ENCODE measurements at places on chromosomes 13 and 19.

- no peak for DNase-seq
These were observed 3.8 kb upstream of the ZNF626 start for GRCh38 chr19:20664901-20665781.

DNA sequence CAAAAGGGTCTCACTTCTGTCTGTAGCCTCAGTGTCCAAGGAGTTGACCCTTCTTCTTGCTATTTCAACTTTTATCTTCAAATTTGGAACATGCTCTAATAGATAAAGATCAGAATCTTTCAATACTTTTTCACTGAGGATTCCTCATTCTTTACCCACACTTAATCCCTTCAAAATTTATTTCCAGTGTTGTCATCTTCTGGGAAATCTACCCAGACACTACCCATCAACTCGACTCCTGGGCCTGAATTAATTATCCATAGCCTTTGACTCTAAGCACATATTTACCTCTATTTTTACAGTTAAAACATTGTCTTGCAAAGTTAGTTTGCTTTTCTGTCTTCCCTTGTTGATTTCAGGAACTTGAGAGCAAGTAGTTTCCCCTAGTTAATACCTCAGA is 1022.5 kb downstream of the PCDH9 start:
- DNase-seq, result no peak

- DNase-seq, result no peak
These were observed 6.2 kb downstream of the RNU6-9 start for GRCh38 chr19:899336-900042.

DNA sequence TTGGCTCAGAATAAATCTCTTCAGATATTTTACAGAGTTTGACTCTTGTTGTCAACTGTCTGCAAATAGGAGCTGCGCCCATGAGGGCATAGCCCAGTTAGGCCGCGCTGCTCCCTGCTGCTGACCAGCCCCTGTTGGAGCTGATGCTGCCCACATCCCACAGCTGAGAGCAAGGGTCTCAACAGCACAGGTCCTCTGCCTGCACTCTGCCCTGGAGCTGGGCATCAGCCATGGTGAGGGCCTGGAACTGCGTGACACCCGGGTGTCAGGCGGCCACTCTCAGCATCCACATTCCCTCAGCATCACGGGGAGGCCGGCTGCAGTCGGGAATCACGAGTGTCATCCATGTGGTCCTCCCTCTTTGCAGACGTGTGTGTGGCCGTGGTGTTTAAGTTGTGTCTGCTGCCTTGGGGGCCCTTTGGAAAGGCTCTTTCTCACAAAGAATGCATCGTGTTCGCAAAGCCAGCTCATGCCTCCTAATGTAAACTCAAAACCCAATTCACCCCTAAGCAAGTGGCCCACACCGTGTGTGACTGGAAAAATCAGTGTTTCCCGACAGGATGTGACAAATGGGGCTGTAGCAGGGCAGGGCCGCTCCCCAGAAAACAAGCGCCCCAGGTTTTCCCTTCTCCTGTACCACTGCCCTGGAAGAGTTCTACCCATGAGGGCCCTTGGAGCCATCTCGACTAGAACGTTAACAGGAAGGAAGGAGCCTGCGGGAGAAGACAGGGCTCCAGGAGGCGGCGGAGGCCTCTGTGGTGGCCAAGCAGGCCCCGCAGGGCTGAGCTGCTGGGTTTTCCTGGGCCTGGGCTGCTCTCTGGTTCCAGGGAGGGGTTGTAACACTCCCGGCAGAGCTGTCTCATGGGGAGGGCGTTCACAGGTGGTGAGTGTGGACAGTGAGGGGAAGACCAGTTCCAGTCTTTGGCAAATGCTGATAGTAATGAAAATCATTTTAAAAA is 20.3 kb downstream of the ATP11A start:
- no peak for DNase-seq

DNA sequence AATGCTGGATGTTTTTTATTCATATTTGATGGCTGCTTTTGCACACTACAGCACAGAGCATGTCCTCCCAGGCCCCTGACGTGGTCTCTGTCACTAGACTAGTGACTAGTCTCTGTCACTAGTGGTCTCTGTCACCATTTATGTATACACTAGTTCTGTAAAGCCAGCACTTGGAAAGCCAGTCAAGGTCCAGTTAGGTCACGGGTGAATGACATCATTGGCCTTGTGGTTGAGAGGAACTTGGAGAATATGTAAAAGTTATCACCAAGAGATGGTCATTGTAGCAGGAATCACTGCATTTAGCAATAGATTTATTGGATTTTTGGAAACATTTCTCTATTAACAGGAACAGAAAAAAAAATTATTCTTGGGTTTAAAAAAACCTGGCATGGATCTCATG is 72.9 kb downstream of the SHISA2 start:
- no peak for DNase-seq

GRCh38 chr13:23673354-23673753 is 103.1 kb downstream of the TNFRSF19 start:
- no peak for DNase-seq

- no peak for DNase-seq
These were observed 71.9 kb downstream of the TRPC4 start for GRCh38 chr13:37797631-37798030.

- DNase-seq, result no peak
These were observed 64.9 kb downstream of the MBD3L1 start for GRCh38 chr19:8897106-8897505.

DNA sequence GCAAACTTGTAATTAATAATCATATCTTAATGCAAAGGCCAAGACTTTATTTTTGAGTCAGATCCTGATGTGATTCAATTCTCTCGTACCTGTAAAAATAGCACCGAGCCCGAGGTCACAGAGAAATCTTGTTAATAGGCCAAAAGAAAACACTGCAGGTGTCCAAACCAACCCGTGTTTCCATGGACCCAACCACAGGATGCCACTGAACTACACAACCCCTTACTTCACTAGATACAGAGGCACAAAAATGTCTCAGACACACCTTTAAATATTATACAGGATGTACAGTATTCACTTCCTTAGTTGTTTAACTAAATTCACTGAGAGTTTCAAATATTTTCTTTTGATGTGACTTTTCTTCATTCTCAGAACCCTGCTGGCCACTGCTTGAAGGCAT is 530.9 kb downstream of the MYO16 start:
- DNase-seq, result no peak

DNA sequence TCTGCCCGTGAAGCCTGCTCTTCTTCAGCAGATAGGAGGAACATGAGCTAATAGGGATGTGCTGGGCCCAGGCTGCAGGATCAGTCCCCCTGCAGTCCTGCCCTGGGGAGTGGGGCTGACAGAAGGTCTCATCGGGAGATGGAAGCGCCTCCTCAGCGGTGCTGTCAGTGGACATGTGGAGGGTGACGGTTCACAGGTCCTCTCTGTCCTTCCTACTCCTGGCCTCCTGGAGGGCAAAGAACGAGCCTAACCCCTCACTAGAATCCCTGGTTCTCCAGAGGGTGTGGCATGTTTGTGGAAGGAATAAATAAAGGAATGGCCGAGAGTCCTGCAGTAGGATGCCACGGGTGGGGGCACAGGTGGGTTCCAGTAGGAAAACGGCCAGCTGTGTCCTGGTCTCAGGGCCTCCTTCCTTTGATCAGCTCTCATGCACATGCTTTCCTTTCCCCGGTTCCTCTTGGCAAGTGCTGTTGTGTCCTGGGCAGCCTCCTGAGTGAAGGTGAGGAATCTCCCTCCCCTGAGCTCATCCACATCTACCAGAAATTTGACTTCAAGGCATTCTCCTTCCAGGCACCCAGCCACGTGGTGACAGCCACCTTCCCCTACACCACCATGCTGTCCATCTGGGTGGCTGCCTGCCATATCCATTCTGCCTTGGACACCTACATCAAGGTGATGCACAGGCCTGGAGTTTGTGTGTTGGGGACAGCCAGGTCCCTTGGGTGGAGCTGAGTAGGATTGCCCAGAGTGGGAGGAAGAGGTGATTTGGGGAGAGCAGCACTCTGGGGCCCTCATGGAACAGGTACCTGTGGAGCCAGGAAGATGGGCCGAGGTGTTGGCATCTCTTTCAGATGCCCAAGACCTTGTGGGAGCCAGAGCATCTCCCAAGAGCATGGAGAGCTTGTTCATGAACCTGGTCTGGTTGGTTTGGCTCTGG is 28.6 kb upstream of the ZNF492 start:
- no peak for DNase-seq

DNA sequence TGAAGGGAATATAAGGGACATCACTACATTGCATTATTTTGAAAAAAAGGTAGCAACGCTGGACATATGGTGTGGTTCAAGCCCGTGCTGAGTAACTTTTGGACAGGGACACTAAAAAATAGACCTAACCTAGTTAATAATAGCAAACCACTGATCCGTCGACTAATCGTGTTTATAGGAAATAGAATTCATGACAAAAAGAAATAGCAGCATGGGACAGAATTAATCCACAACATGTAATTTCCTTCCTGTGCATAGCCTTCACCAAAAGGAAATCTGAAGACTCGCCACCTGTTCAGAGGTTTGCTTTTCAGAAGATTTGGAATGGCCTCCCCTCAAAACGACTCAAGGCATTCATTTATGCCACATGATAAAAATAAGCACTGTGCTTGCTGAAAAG is 128.7 kb downstream of the FGF14 start:
- DNase-seq, result no peak

- no peak for DNase-seq
These were observed 750.3 kb downstream of the OLFM4 start for GRCh38 chr13:53778937-53779336.

DNA sequence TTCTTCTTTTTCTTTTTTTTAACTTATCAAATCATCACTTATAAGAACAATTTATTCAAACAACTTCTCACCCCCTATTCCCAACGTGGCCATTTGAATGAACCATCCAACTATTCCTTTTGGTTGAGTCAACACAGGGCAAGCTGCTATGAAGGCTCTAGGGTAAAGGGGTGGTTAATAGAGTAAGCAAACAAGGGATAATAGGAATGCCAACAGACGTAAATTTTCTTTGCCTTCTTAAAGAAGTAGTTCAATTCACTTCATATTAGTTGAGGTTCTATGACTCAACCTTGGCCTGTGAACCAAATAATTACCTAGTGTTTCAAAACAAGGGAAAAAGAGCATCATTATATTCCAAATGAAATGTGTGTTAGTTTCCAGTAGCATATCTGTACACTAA is 1383.8 kb upstream of the SLC10A2 start:
- no peak for DNase-seq

DNA sequence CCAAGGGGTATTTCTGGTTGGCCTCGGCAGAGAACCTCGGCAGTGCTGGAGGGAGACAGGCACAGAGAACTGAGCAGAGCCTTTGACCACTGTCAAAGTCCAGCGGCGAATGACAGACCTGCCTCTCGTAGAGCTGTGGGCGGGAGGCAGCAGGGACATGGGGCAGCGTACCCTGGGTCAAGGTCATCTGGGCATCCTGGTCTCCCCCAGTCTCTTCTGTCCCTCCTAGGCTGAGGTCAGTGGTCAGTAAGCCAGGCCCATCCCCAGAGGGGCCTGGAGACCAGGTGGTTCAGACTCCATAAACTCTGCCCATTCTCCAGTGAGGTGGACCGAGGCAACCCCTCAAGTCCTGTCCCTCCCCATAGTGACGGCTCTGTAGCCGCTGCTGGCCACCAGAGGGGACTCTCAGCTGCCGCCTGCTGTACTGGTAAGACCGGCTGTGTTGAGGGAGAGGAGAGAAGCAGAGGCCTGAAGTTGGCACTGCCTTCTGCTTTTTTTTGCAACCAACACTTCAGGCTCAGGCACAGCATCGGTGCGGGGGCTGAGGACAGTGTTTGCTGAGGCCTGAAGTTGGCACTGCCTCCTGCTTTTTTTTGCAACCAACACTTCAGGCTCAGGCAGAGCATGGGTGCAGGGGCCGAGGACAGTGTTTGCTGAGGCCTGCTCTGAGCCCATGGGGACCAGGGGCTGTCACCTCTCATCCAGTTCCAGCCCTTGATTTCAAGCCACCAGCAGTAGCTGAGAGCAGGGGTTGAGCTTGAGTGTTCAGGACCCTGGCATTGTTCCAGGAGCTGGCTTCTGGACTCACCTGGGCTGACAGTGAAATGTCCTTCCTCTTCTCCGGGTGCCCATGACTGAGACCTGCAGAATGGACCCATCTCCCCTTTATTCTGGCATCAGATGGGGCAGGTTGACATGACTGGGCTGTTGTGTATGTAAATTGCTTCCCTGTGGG is at the start of gene PGLYRP2:
PGLYRP2 (minus strand) TSS at position 111 of the 955 bp plus-strand sequence. CDS start 130 bp downstream, outside the sequence.
- DNase-seq, result no peak

GRCh38 chr13:100611678-100612492 is 23.3 kb upstream of the GGACT start:
- no peak for DNase-seq

DNA sequence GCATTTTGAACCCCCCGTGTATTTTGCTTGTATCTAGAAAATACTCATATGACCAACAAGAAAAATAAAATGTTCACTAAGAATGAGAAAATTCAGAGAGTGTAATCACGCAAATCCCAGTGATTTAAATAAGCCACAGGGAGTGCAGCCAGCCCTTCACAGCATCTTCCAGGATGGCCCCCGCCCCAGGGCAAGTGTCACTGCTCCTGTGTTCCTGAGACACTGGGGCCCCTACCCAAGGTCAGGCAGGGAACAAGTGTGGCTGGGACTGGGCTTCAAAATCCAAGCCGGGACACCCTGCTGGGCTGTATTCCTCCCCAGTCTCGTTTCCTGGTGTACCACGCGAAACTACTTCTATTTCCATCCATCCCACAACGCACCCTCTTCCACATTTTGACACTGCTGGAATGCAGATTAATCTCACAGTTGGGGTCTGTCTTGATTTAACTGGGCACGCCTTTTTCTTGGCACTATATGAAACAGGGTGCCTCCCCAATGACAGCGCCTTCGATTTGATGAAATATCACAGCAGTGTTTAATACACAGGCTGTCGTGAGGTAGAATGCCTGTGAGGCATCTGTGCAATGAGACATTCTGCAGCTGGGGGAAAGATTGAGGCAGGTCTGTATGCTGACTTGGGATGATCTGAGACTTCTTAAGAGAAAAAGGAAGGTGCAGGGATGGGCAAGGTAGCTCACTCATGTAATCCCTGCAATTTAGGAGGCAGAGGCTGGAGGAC is 18.3 kb upstream of the CCNP start:
- DNase-seq, result no peak

GRCh38 chr19:16077984-16078758 is 1.9 kb downstream of the TPM4 start:
- no peak for DNase-seq
